ENCODE measurements at places on chromosomes 13 and 19. TPM values are rescaled to one million over a fixed set of nuclear protein-coding genes. Genes with fewer than 3 reads are reported as not detected.

The FXYD1 gene
- total RNA-seq: 78.9 TPM

The ONECUT3 gene
- total RNA-seq: not detected

The SLC25A23 gene
- 412 TPM for total RNA-seq

- no peak for DNase-seq
Measured at GRCh38 chr19:44767295-44768180, 10.2 kb upstream of the CBLC start.

GRCh38 chr13:49410006-49410405 is 33.9 kb downstream of the CAB39L start:
- DNase-seq: no peak

DNA sequence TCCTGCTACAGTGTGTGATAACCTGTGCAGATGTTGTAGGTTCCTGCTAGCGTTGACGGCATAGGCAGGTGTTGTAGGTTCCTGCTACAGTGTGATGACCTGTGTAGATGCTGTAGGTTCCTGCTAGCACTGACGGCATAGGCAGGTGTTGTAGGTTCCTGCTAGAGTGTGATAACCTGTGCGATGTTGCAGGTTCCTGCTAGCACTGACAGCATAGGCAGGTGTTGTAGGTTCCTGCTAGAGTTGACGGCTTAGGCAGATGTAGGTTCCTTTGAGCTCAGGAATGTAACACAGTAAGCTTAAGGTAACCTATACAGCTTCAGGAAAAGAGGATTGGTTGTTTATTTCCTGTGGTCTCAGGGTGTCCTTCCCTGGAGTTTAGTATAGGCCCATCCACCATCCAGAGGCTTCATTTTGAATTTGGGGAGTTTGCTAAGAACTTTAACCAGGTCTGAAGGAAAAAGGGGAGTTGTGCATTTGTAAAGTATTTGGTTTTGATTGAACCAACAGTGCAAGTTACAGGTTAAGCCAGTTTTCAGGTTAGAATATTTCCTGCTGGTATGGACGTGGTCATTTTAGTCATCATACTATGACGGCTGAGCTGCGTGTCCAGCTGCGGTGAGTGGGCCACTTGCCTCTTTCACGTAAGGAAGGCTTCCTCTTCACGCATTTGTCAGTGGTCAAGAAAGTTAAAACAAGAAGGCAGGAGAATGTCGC is 53.8 kb downstream of the ATP11A start:
- no peak for DNase-seq

GRCh38 chr13:36130552-36131221 is 495 bp downstream of the DCLK1 start:
- DNase-seq: no peak

DNA sequence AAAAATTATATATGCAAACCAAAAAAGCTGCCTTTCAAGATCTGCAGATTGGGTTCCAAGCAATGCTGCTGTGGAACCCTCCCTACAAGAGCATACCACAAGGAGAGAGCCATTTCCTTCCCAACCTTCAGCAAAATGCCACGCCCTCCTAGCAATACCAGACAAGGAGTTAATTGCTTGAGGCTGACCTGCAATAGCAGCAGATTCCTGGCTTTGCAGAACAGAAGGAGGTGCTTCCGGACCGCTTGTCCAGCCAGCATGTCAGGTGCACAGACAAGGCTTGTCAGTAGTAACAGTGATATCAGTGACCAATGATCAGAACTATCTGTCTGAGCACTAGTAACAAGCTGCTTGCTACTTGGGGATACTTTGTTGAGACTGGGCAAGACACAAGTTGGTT is 301.6 kb downstream of the FGF14 start:
- no peak for DNase-seq

DNA sequence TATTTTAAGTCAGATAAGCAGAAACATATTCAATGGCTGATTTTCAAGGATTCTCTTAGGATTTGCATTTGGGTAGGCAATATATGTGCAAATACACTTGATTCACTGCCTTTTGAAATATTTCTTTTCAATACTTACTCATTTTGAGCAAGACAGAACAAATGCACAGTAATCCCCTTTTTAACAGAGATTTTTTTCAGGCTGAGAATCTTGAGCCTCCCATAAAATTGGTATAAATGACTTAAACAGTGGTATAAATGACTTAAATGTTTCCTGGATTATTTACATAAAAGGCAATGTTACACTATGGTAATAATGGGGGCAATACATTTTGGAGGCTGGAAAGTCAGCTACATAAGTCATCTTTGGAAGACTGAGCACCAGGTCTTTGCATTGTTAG is 389.0 kb downstream of the OLFM4 start:
- no peak for DNase-seq
